ENCODE measurements at places on chromosomes 5 and 9. TPM values are rescaled to one million over a fixed set of nuclear protein-coding genes. Genes with fewer than 3 reads are reported as not detected.

- DNase-seq = no peak
- H3K27me3 ChIP-seq = no peaks in the 10 kb centered on the region
- H3K4me1 ChIP-seq = no peaks in the 10 kb centered on the region
- no peak overlapping the region for H3K4me3 ChIP-seq
Measured at GRCh38 chr9:15469862-15470261, 40.9 kb downstream of the PSIP1 start.

- H3K4me3 ChIP-seq = no peak overlapping the region
- no peak overlapping the region for H3K27ac ChIP-seq
- no peaks in the 10 kb centered on the region for H3K27me3 ChIP-seq
Measured at GRCh38 chr5:41748631-41749030, 121.6 kb downstream of the OXCT1 start.

- H3K27ac ChIP-seq = no peak overlapping the region
- no peaks in the 10 kb centered on the region for H3K36me3 ChIP-seq
Measured at GRCh38 chr5:39006650-39007049, 67.5 kb downstream of the RICTOR start.

DNA sequence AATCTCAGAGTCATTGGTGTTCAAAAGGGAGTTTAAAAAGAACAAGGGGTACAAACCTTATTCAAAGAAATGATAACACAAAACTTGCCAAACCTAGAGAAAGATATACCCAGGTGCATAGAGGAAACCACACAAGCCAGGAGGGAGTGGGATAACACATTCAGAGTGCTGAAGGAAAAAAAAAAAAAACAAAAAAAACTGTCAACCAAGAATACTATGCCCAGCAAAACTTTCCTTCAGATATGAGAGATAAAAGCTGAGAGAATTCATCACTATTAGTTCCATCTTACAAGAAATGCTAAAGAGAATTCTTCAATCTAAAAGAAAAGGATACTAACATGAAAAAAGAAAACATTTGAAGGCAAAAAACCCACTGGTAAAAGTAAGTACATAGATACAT is 11.5 kb upstream of the TESK1 start:
- H3K27me3 ChIP-seq = no peaks in the 10 kb centered on the region
- no peak overlapping the region for H3K4me3 ChIP-seq
- no peaks in the 10 kb centered on the region for H3K36me3 ChIP-seq
- no peaks in the 10 kb centered on the region for H3K4me1 ChIP-seq

The ITK gene
- total RNA-seq = not detected

Measured in A673 (cell line).